ENCODE measurements at places on chromosomes 2 and 18.

GRCh38 chr2:10071595-10071994 lies 8.6 kb downstream of the CYS1 start:
- DNase-seq, result no peak

DNA sequence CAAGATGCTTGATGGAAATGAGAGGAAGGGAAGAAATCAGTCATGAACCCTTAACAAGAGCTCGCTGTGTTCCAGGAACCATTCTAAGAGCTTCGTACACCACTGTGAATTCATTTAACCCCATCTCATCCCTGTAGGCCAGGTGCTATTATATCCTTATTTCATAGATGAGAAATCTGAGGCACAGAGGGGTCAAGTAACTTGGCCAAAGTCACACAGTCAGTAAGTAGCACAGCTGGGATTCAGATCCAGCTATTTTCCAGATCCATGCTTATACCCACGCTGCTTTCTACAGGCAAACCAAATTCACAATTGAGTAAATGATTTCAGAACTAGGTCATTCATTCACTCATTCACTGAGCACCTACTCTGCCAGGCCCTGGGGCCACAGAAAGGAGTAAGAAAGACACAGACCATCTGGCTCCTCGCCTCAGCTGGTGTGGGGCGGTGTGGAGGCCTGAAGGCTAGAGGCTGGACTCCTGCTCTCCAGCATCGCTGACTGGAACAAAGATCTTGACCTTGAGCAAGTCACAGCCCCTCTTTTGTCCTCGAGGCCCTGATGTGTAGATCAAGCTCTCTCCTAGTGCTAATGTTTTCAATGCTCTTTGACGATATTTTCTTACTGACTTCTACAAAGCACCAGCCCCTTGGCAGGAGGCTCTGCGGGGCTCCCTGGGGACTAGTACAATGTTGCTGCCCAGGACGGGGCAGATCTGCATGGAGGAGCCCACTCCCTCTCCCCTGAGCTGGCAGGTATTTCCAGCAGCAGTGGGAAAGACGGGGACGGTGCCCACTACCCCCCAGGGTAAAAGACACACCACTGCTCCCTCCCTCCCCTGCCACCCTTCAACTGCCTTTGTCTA lies 26.5 kb downstream of the STEAP3 start:
- DNase-seq, result no peak

GRCh38 chr2:149365931-149366583 lies 35.7 kb downstream of the LYPD6 start:
- DNase-seq, result no peak

GRCh38 chr2:217954469-217954868 lies 48.3 kb downstream of the TNS1 start:
- no peak for DNase-seq

DNA sequence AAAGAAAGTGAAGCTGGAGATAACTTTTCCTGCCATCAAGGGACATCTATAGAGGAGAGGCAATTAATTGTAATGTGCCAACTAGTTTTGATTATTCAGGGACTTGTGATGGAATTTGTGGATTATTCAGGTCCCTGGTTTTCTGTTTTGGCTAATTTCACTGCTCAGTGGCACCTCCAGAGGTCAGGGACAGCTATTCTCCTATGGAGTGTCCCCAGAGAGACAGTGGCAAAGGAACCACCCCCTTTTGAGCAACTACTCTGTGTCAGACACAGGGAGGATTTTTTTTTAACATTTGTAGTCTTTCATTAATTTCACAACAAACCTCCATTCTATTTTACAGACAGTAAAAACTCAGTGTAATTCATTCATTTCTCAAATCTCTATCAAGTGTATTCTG lies 206.0 kb upstream of the SPRED2 start:
- DNase-seq, result no peak

GRCh38 chr2:174012347-174013314 lies 47.5 kb upstream of the SP3 start:
- peak; percentile 34 for DNase-seq

- no peak for DNase-seq
Observed at GRCh38 chr2:99490623-99491461, 1.0 kb upstream of the REV1 start.

DNA sequence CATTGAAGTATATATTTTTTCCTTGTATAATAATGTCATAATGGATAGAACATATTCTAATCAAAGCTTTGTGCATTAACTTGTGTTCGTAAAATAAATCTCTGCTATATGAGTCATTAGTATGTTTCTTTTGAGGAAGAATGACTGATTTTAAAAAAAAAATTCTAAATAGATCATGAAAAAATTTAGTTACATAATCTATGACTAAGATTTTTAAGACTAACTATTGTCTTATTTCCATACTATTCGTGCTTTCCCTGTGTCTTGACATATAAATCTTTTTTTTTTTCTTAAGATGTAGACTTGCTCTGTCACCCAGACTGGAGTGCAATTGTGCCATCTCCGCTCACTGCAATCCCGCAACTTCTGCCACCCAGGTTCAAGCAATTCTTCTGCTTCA lies 226.1 kb downstream of the DSEL start:
- DNase-seq, result no peak

DNA sequence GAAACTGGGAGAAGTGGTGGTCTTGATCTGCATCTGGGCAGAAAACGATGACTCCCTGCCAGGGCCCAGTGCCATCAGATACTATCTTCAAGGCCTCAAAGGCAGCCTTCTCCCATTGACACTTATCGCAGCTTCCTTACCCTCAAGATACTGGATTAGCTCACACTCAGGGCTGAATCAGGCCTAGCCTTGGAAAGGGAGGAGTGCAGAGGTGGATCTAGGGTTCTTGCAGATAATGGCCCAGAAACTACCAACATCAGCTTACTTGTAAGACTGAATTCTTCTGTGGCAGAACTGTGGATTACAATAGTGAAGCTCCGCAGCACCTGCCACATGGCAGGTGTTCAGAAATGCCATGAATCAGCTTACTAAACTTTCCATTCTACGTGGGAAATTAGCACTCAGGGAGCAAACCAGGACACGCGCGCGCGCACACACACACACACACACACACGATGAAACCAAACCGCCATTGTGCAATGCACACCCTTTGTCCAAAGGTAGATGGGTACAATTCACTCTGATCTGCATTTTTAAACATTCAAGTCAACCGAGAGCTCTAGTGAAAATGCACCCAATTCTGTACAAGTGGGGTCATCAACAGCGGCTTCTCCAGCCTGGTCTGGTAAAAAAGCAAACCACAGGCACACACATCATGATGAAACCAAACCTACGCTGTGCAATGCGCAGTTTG lies 26.3 kb upstream of the TMEM182 start:
- no peak for DNase-seq

- no peak for DNase-seq
Observed at GRCh38 chr2:107712857-107713256, 113.8 kb upstream of the RGPD4 start.

- no peak for DNase-seq
Observed at GRCh38 chr18:31101183-31102024, 817 bp downstream of the DSC2 start.

DNA sequence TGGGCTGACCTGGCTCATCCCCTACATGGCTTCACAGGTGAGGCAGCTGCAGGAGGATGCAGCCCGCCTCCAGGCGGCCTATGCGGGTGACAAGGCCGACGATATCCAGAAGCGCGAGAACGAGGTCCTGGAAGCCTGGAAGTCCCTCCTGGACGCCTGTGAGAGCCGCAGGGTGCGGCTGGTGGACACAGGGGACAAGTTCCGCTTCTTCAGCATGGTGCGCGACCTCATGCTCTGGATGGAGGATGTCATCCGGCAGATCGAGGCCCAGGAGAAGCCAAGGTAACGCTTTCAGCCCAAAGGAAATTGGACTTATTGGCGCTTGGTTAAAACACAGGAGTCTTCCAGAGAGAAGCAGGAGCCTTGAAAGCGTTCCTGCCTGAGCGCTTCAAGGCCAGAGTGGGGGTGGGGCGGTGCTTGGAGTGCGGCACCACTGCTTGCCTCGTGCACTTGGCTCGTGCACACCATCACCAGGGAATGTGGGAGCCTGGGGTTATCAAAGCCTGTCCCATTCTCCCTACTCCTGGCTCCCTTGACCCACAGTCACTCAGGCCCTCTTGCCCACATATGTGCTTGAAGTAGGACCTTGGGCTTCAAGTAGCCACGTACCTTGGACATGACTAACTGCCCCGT lies 69.8 kb upstream of the EML6 start:
- DNase-seq, result no peak

GRCh38 chr2:85914922-85915321 lies 26.1 kb upstream of the ST3GAL5 start:
- DNase-seq, result no peak

DNA sequence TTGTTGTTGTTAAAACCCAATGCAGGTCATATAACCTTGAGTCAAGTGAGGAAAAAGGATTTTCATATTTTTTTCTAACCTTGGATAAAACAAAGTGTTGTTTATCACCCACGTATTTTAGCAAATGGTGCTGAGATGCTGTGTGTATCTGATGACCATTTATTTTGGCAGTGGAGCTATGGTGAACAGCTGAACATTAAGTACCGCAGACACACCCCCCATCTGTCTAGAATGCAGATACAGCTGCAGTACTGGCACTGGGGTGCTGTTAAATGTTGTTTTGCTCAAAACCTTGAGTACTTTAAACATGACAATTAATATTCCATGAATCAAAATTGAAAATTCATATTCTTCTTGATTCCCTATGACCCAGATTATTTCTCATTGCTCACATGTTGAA lies 773.3 kb upstream of the SLC39A10 start:
- DNase-seq, result no peak

DNA sequence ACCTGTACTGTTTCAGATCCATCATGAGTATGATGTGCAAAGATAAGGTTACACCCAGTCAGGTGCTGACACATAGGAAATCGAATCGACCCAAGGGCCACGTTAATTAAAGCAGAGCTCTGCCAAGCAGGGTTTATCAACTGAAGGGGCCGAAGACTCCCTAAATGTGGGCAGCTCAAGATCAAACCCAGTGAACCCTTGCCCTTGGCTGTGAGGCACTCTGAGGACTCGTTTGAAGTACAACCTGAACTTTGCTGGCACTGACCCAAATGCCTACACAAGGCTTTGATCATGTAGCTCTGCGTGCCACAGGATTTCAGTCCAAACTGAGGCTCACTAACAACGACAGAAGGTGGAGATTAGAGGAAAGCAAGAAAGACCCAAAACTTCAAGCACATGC lies 352.1 kb downstream of the MTX2 start:
- no peak for DNase-seq

- no peak for DNase-seq
Observed at GRCh38 chr2:192419786-192420185, 225.1 kb upstream of the TMEFF2 start.

- DNase-seq, result no peak
Observed at GRCh38 chr18:45951016-45951714, 16.0 kb downstream of the EPG5 start.

DNA sequence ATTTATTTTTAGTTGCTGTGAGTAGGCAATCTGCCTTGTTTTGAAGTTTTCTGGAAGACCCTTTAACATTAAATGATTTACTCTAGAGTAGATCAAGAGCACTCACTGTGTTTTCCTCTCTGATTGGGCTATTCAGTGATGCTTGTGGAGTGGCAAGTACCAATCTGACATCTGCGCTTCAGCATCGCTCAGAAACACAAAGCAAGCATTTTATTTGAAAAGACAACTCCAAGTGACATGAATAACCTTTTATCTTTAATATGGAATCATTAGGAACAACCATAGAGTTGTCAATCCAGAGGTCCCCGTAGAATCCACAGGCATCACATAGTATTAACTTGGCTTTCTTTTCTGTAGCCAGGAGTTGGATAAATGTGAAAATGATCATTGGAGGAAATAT lies 114.7 kb downstream of the CPS1 start:
- no peak for DNase-seq

- DNase-seq, result no peak
Observed at GRCh38 chr2:218011653-218012040, 8.9 kb upstream of the TNS1 start.

DNA sequence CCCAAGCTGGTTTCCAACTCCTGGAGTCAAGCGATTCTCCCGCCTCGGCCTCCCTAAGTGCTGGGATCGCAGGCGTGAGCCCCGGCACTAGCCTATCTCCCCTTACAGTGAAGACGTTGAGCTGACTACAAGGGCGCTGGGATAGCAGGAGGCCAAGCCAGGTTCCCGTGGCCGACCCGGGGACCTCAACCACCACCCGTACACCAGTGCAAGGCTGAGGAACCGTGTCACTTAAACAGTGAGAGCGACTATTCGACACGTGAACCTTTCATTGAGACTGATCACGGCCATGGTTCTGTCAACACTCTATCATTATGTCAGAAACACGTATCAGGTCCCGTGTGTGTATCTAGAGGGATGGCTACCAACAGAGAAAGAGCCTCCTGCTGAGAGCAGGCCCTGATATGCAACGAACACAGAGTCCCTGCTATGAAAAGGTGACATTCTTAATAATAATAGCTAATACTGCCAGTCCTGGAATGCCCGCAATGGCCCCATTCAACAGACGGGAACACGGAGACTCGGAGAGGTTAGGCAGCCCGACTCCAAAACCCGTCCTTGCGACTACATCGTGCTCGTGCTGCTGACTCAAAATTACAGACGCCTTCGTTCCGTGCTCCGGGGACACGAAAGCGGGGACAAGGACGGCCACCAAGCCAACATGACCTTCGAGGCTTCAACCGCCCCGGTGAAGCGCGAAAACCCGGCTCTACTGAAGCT lies 833 bp downstream of the AFG3L2 start:
- DNase-seq, result peak; percentile 13

GRCh38 chr2:237590272-237591140 lies at the start of gene RAB17:
Gene RAB17, minus strand, starts transcription at chr2:237590734. Its CDS starts 4,580 bp downstream, at chr2:237586154.
- no peak for DNase-seq

DNA sequence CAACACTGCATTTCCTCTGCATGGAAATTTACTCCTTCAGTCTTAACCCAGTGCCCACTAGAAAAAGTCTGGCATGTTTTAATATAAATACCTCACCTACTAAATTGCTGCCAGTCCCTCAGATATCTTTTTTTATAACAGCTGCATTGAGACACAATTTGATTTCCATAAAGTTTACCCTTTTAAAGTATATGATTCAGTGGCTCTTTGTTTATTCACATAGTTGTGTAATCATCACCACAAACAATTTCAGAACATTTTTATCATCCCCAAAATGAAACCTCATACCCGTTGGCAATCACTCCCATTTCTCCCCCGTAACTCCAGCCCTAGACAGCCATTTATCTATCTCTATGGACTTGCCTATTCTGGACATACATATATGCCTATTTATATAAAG lies 17.0 kb upstream of the FRZB start:
- DNase-seq, result no peak

GRCh38 chr2:234169674-234170073 lies 119.2 kb downstream of the SPP2 start:
- no peak for DNase-seq

- no peak for DNase-seq
Observed at GRCh38 chr2:137179542-137179941, 414.2 kb downstream of the THSD7B start.

DNA sequence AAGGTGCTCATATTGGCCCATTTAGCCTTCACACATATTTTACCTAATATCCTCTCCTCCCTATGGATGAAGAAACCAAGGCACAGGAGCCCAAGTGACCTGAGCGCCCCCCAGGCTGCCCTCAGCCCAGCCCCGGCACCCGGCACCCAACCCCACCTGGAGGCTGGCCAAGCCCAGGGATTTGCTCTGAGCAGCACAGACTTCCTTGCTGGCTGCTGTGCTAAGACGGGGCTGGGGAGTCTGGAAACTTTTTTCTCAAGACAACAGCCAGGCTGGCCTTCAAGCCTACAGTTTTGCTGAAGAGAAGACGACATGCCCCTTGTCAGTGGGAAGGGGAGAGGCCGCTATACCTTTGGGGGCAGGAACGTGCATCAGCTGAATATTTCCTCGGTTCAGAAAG lies 52.7 kb upstream of the LAMA1 start:
- DNase-seq, result no peak
